ENCODE measurements at places on chromosomes 2 and 18. TPM values are rescaled to one million over a fixed set of nuclear protein-coding genes. Genes with fewer than 3 reads are reported as not detected.

DNA sequence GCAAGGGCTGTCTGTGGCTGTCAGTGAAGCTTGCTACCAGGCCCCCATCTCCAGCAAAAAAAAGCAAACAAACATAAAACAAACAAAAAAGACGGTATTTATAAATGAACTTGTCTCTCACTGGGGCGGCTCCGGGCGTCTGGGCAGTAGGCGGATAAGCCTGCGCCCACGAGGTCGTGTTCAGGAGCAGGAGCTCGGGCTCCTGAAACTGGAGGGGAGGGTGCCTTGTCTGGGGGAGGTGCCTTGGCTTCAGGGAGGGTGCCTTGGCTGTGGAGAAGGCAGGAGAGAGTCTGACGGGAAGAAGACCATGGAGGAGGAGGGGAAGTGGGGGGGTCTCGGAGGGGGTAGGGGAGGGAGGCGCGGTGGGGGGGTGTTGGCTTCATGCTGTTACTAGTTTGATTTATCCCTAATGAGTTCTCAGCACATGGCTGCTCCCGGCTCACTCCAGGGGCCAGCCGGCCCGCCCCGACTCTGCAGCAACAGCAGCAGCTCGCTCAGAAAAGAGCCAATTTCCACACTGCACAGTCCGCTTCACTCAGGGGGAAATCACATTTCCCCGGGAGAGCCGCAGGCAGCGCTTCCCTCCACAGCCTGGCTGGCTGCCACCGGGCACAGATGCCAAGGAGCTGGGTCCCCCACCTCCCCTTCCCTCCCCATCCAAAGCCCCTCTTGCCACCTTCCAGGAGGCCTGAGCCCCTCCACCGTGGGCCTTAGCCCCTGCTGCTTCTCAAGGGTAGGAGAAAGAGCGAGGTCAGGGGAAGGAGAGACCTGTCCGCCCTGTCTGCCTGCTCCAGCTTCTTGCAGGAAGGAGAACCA lies 38.7 kb downstream of the PSD4 start:
- DNase-seq = peak; percentile 71

- DNase-seq = no peak
These were observed 14.1 kb downstream of the NRP2 start for GRCh38 chr2:205696331-205696926.

GRCh38 chr18:22182884-22183697 lies 13.7 kb downstream of the GATA6 start:
- no peak for DNase-seq

DNA sequence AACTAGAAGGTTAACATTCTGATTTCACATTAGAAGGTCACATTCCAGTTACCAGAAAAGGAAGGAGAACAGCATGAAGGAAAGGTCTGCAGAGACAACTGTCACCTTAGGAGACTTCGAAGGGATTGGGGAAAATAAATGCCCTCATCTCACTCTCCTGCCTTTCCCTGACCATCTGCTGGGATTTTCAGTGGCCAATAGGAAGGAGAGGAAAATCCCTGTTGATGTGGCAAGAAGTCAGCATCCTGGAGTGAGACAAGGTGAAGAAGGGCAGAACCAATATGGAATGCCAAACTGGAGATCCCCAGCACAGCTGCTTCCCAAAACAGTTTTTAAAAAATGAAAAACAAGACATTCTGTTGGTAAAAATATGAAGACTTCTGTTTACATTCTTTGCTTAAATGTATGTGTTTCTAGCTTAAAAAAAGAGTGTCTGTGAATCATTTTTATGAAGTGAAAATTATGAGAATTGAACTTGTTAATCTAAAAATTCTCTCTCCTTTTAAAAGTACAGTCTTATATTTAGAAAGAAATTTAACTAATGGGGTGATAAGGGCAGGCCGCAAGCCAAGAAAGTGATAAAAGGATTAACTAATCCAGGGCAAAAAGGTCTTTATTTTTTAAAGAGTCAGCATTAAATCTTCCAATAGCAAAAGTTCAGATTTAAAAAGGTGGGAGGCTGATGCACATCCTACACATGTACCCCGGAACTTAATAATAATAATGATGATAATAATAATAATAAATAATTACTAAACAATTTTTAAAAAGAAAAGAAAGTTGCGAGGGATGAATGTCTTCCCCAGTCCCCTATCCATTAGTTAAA lies 160.6 kb upstream of the DOK6 start:
- no peak for DNase-seq

DNA sequence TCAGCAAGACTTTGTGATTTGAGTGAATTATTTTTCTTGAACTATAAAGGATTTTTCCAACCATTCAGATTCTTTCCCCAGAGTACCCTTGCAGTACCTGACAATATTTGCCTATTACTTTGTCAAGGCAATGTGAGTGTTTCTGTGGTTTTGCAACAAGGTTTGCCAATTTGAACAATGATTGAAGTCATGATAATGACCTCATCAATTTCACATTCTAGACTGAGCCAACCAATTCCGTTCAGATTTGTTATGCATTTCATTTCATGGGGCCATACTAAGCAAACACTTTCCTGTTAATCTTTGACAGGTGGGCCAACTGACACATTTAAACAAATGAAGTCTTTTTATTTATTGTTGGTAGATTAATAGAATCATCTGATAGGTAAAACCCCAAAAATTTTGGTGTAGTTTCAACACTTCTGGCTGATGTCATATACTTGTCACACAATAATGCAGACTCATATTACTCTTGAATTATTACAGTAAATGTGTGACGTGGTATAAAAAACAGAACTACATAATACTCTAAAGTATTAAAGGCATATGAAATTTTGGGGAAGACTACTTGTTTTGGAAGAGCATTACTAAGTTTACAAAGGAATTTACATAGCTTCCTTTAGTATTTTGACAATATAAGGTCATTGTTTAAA lies 526.4 kb downstream of the DPP10 start:
- DNase-seq = no peak

GRCh38 chr2:102082571-102083392 lies 59.8 kb upstream of the IL1R1 start:
- DNase-seq = no peak

DNA sequence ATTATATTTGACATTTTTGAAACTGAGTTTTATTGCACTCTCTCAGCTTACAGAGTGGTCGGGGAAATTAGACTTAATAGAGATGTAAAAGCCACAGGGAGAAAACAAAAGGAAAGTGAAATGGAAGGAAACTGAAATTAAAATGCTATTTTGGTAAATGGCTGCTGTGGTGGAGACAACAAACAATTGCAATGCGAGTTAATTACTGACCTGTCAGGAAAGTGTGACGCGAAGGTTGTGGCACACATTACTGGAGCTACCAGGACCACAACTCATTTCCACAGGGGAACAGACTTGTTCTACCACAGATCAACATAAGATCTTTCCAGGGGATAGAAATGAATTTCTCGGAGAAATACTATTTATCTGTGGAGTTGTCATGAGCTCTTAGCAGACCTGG lies 19.5 kb downstream of the ARHGAP15 start:
- no peak for DNase-seq

- peak; percentile 78 for DNase-seq
These were observed 114.4 kb upstream of the HAAO start for GRCh38 chr2:42906557-42907411.

SERPINB11 gene
- not detected for total RNA-seq

KCNG2 gene
- total RNA-seq = 0.32 TPM

KIAA2012 gene
- total RNA-seq = not detected

Measured in cardiac septum (tissue), 1 donor.